ENCODE measurements at places on chromosomes 1 and 21.
A peak's percentile ranks its signal among the peaks of the same experiment; 100 is the strongest.

DNA sequence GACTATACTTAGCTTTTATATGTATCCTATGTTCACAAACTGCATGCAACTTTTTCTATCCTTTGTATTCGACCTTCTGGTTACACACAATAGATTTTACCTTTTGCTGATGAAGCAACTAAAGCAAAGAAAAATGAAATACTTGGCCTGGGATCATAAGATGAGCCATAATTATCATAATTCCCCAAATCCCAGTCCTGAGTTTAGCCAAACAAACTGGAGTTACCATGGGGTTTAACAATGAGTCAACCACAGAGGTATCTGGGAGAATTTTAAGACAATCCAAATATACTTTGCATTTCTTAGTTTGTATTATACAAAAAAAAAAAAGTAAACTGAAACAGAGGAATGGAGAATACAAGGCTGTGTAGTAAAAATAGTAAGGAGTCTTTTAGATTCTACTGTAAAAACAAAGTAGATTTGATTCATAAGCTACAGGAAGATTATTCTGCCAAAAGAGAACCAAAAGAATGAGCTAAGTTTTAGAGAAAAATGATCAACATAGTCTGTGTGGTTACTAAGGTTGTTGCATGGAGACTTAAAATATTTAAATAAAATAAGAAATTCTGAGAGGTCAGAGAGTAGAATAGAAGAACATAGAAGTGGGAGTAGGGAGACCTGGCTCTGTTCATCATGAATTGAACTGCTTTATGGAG lies 60.4 kb upstream of the GORAB start:
- H3K4me1 ChIP-seq: no peaks in the 10 kb centered on the region
- no peak overlapping the region for H3K4me3 ChIP-seq
- no peaks in the 10 kb centered on the region for H3K27me3 ChIP-seq
- H3K36me3 ChIP-seq: no peaks in the 10 kb centered on the region

- H3K27ac ChIP-seq: no peak overlapping the region
- no peaks in the 10 kb centered on the region for H3K36me3 ChIP-seq
- H3K4me1 ChIP-seq: peaks cover 12% of the 10 kb centered on the region
- H3K27me3 ChIP-seq: peaks cover 64% of the 10 kb centered on the region
- DNase-seq: no peak
These were observed 2.1 kb upstream of the FOXD2 start for GRCh38 chr1:47435506-47436303.

- no peak overlapping the region for H3K4me3 ChIP-seq
- no peaks in the 10 kb centered on the region for H3K4me1 ChIP-seq
- H3K36me3 ChIP-seq: peaks cover 8% of the 10 kb centered on the region
- no peaks in the 10 kb centered on the region for H3K27me3 ChIP-seq
These were observed 62.8 kb downstream of the ZFYVE9 start for GRCh38 chr1:52204696-52205095.

DNA sequence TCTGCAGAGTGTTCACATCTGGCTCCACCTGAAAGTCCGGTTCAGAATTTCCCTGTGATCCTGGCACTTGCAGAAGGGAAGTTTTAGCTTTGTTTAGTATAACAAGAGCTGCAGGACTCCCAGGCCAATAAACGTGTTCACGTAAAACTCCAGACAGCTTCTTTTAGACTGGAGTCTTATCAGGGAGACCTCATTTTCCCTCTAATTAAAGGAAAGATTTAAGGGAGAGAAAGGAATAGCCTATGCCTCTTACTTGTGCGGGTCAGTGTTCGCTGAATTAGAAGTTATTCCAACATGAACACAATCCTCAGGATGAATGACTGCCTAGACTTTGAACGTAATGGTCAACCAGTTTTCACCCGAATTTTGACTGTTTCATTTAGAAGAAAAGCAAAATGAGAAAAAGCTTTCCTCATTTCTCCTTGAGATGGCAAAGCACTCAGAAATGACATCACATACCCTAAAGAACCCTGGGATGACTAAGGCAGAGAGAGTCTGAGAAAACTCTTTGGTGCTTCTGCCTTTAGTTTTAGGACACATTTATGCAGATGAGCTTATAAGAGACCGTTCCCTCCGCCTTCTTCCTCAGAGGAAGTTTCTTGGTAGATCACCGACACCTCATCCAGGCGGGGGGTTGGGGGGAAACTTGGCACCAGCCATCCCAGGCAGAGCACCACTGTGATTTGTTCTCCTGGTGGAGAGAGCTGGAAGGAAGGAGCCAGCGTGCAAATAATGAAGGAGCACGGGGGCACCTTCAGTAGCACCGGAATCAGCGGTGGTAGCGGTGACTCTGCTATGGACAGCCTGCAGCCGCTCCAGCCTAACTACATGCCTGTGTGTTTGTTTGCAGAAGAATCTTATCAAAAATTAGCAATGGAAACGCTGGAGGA lies 202.1 kb upstream of the SGIP1 start:
- peak; percentile 23 for DNase-seq
- no peaks in the 10 kb centered on the region for H3K36me3 ChIP-seq
- H3K27me3 ChIP-seq: no peaks in the 10 kb centered on the region
- peaks cover 11% of the 10 kb centered on the region for H3K4me1 ChIP-seq

- H3K4me3 ChIP-seq: no peak overlapping the region
- peaks cover 61% of the 10 kb centered on the region for H3K36me3 ChIP-seq
- H3K27ac ChIP-seq: peak overlapping the region; percentile 20
- DNase-seq: no peak
- no peaks in the 10 kb centered on the region for H3K27me3 ChIP-seq
These were observed 32.8 kb downstream of the EPRS1 start for GRCh38 chr1:220013497-220013896.

All from SK-N-SH (cell line).